ENCODE measurements at places on chromosomes 11 and 22.

- DNase-seq: no peak
Measured at GRCh38 chr11:77814848-77815247, 5.7 kb downstream of the RSF1 start.

DNA sequence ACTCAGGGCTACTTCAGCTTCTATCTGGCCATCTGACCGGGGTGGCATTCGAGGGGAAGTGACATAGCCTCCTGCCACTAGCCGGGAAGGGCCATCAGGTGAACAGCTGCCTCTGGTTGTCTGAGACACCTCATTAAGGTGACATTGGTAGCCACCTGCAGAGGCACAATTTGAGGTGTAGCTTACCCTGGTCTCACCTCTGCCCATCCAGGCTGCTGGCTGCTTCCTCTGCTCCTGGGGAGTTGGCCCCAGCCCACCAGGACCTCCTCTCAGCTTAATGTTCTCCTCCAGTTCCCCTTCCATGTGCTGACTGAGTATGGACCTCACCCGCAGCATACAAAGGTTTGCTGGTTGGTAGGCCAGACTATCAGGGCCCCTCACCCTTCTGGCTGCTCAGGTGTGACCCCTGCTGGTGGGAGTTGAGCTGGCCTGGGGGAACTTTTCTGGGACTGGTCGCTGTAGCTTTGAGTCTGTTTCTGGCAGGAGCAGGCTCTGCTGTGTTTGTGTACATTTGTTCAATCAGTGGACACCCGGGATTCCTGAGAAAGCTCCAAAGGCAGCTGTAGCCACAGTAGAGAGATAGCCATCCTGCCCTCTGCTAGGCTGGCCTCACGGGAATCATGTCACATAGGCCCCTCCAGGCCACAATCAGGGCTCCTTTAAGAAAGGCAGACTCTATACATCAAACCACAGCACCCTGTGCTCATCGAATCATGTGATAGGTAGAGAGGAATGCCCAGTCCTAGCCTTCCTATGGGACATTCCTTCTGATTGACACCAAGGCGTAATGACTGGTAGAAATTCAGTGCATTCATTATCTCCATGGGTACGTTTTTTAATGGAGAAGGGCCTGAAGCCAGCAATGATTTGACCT is 295.1 kb upstream of the PLET1 start:
- peak; percentile 57 for DNase-seq

- DNase-seq: peak; percentile 63
Measured at GRCh38 chr11:69801513-69802335, 17.5 kb downstream of the FGF3 start.

DNA sequence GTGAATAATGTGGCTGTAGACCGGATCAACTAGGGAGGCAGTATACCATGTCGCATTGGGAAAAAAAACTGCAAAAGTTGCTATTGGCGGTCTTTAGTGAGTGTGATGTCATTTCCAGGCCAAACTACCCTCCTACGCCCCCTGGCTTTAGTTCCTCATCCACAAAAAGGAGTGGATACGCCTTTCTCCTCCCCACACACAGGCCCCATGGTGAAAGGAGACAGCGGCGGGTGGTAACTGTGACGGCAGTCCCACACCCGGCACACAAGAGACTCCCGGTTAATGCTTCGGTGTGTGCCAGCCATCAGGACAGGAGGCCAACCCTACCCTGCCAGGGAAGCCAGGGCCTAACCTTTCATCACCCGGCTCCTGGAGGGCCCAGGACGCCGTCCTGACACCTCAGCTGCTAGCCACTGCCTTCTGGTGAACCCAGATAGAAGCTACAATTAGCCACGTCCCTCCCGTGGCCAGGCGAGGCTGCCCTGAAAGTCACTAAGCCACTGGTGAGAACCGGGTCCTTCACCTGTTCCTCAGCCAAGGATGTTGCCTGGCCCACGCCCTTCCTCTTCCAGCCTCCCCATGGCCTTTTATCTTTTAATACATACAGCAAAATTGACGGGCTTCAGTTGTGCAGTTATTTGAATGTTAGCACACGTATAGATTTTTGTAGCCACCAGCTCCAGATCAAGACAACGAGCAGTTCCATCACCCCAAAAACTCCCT is 10.8 kb downstream of the TP53I11 start:
- no peak for DNase-seq

- DNase-seq: no peak
Measured at GRCh38 chr11:32153747-32154146, 62.9 kb downstream of the RCN1 start.

DNA sequence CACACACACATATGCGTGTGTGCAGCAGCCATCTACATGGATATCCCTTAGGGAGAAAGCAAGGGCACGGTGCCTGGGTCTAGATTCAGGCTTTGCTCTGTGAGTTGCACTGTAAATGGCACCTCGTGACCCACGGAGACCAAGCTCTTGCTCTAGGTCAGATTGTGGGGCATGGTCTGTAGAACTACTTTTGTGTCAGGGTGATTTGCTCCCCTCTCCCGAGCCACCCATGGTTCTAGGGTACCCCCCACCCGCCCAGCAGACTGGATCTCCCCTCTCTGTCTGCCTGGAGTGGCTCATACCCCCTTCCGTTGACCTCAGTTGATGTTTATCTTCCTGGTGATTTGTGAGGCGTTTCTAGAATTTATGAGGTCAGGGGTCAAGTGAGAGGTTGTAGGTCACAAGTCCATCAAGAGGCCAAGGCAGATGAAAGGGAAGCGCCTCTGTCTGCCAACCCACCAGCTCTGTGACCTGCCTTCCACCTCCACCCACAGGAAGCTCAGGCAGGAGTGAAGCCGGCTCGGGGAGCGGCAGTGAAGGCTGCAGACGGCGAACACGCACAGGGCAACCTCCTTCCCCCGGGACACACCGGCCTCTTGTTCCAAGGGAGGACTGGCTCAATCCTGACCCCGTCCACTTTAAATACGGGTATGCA is 76.2 kb upstream of the TTLL12 start:
- peak; percentile 38 for DNase-seq

DNA sequence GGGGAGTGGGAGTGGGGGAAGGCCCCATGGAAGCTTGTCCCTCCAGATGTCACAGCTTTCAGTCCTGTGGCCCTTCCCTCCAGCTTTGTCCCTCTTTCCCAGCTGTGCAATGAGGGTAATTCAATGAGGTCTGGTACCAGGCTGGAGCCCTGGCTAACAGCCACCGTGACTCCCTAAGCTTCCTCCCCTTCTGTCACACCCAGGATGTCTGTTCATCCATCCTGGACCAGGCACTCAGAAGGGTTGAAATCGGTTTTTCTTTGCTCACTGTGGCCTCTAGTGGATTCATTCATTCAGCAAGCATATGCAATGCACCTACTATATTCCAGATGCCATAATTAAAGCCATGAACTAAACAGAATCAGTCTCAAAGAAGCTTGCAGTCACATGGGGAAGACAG is 38.7 kb downstream of the SYT13 start:
- no peak for DNase-seq

DNA sequence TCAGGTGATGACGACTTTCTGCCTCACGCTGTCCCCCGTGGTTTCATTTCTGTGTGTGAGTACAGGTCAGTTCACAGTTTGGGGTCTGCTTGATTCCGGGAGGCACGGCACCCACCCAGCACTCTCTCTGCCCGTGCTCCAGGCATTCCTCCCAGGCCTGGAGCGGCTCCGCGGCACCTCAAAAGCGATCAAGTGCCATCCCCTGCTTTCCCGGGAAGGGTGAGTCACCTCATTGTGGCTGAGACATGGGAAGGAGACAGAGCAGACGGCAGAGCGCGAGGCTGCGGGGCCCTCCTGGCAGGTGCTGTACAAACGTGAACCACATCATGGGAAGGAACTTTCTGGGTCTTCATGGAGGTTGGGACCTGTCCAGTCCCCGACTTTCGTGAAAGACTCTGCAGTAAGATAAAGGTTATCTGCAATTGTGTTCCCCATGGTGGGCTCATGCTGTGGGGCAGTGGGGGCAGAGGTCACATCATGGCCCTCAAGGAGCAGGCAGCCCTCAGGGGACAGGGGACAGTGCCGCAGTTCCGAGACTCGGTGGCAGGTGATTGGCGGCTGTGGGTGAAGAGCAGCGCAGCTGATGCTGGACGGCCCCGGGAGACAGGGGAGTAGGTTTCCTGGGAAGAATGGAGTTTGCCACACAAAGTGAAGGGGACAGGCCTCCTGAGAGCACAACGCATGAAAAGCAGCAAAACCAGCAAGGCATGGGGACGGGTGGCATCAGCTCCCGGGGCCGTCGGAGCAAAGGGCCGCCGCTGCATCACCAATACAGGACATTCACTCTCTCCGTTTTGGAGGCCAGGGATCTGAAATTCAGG is 65.3 kb downstream of the CELSR1 start:
- DNase-seq: no peak

- no peak for DNase-seq
Measured at GRCh38 chr22:44404341-44405020, 91.7 kb upstream of the SHISAL1 start.

GRCh38 chr22:42500161-42500835 is 19.3 kb downstream of the RRP7A start:
- no peak for DNase-seq

- no peak for DNase-seq
Measured at GRCh38 chr11:1234771-1235305, 12.0 kb downstream of the MUC5B start.

- DNase-seq: no peak
Measured at GRCh38 chr11:12455938-12456337, 78.6 kb downstream of the PARVA start.

- DNase-seq: no peak
Measured at GRCh38 chr11:24267014-24267413, 229.8 kb upstream of the LUZP2 start.

DNA sequence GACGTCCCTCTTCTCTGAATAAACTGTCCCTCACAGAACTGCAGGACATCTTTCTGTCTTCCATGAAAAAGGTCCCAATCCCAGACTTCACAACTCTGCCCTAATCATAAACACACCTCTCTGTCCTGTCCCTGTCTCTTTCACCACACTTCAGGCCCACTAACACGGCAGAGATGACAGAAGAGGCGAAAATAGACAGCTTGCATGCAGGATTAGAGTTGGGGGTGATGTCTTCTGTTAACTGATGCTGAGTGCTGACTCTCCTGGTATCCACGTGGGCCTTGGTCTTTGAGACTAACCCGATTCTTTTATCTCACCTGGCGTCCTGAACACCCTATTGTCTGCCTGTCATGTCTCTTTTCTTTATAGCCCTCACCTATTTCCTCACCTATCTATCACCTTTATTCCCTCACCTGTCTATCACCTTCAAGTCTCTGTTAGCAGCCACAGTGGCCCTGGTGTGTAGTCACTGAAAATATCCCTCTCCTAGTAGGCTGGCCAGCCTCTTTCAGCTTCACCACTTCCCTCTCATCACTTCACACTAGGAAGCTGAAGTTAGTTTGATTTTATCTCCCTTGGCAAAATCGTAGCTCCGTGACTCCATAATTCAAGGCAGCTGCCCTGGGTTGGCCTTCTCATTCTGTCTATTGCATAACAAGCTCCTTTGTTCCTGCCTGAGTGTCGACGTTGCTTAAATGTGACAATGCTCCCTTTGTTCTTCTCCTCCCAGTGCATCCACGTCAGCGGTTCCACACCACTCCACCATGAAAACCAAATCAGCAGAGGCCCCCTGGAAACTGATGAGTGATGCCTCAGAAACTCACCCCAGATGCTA is 30.6 kb upstream of the DRD2 start:
- no peak for DNase-seq

GRCh38 chr11:112150517-112150916 is 13.4 kb downstream of the IL18 start:
- DNase-seq: no peak

- no peak for DNase-seq
Measured at GRCh38 chr11:107648242-107648641, 57.3 kb downstream of the ELMOD1 start.

GRCh38 chr11:82105331-82105998 is 628.2 kb downstream of the FAM181B start:
- DNase-seq: no peak

GRCh38 chr22:36930041-36930935 is 16.9 kb downstream of the CSF2RB start:
- no peak for DNase-seq

GRCh38 chr22:50399751-50400331 is 56.7 kb downstream of the PPP6R2 start:
- DNase-seq: peak; percentile 29

GRCh38 chr11:5880329-5880728 is at the start of gene OR52E4:
OR52E4 (plus strand) TSS chr11:5880629; CDS start chr11:5884293, 3,664 bp downstream.
- no peak for DNase-seq

DNA sequence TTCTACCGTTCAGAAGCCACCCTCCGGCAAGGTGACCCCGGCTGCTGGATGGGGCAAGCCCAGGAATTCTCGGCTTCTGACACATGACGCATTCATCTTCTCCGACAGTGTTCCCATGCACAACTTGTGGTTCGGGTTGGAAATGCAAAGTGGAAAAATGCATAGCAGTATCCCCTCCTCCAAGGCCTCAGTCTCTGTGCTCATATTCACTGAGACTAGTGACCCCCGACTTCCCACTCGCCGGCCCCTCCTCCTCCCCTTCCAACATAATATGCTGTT is 70.0 kb upstream of the NTM start:
- no peak for DNase-seq

- no peak for DNase-seq
Measured at GRCh38 chr11:47656260-47656885, 14.0 kb upstream of the MTCH2 start.

- DNase-seq: no peak
Measured at GRCh38 chr11:2890466-2891294, 5.1 kb upstream of the CDKN1C start.

- DNase-seq: peak; percentile 56
Measured at GRCh38 chr11:36249246-36249645, 40.0 kb downstream of the COMMD9 start.

GRCh38 chr22:26891429-26891828 is 234.0 kb downstream of the MIAT start:
- DNase-seq: no peak

DNA sequence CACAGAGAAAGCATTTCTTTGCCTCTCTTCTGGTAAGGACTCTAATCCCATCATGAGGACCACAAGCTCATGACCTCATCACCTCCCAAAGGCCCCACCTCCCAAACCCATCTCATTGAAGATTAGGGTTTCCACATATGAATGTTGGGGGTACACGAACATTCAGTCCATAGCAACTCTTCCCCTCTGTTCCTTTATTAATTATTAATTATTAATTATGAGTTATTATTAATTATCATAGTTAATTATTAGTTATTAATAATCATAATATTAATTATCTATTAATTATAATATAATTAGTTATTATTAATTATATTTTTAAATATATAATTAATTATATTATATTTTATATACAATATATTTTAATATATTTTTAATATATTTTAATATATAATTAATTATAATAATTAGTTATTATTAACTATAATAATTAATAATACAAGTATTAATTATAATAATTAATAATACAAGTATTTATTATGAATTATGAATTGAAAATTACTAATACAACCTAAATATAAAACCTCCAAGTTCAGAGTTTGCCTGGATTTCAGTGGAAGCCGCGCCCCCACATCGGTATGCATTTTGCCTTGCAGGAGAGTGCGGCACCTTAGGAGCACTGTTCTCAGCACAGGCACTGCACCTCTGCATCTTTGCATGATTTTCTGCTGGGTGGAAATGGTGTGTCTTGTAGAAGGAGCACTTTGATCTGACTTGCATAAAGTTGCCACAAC is 128.0 kb upstream of the FGF3 start:
- no peak for DNase-seq
